Testis (tissue), 5 donors: ENCODE measurements at places on chromosomes 12 and 14. TPM values are rescaled to one million over a fixed set of nuclear protein-coding genes. Genes with fewer than 3 reads are reported as not detected.
A peak's percentile ranks its signal among the peaks of the same experiment; 100 is the strongest.

DNA sequence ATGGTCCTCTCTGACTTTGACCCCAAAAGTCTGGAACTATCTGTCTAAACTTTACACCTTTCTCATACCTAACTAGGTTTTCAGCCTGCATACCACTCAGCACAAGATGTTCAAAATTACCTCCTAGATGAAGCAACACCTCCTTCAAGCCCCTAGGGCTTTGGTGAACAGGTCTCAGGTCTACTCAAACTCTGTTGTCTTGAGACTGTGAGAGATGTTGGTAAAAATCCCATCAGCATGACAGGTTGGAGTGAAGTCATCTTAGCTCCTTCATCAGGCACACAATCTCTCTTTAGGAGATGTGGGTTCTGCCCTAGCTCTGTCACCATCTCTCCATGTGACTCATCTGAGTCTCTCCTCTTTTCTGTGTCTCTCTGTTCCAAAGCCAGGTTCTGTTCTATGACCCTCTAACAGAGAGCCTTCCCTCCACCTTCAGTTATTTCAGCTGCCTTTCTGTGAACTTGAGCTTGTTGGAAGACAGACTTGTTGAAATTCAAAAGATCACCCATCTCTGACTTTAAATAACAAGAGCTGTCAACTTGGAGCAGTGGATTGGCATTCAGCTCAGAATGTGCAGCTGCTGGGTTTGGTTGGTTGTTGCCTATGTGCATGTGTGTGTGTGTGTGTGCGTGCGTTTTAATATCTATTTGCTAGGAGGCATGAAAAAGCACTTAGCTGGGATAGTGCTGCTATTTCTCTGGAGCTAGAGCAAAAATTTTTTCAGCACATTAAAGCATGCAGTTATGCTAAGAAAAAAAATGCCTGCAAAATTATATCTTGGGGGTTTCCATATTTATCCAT is 130.7 kb downstream of the CRACR2A start:
- H3K36me3 ChIP-seq: no peaks in the 10 kb centered on the region
- H3K4me3 ChIP-seq: no peak overlapping the region
- H3K27me3 ChIP-seq: no peaks in the 10 kb centered on the region
- H3K27ac ChIP-seq: no peak overlapping the region

- H3K27me3 ChIP-seq: no peaks in the 10 kb centered on the region
- H3K4me3 ChIP-seq: no peak overlapping the region
- H3K36me3 ChIP-seq: no peaks in the 10 kb centered on the region
Observed at GRCh38 chr14:78829274-78829673, 659.1 kb downstream of the NRXN3 start.

DNA sequence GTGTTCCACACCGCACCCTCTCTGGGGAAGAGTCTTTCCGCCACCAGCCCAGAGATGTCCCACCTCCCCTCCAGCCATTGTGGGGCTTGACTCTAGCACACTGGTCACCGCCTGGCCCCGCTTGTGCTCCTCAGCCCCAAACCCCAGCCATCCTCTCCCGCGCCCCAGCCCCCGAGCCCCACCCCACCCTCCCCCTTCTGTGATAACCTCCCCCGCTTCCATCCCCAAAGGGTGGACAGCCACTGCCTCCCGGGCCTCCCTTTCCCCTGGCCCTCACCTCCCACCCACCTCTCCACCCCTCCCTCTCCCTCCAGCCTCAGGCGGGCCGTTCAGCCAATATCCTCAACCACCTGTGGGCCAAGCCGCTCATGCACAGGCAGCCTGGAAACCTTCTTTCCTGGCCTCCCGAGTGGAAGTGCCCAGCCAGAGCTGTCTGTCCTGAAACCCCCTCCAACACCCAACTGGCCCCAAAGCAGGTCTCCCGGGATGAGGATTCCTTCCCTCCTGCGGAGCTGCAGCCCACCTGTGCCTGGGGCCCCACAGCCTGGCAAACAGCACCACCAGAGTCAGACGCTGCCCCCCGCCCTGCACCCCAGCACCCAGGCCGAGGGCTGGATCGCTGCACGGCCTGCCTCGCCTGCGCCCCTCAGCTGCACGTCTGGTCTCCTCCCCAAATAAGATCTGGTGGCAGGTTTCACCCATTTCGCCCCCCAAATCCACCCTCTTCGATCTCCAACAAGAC is 27.1 kb upstream of the NUDT14 start:
- H3K4me3 ChIP-seq: no peak overlapping the region
- no peaks in the 10 kb centered on the region for H3K27me3 ChIP-seq
- no peak for DNase-seq

GRCh38 chr12:74552201-74552600 is 14.6 kb downstream of the ATXN7L3B start:
- DNase-seq: no peak
- H3K36me3 ChIP-seq: no peaks in the 10 kb centered on the region
- no peak overlapping the region for H3K4me3 ChIP-seq

DNA sequence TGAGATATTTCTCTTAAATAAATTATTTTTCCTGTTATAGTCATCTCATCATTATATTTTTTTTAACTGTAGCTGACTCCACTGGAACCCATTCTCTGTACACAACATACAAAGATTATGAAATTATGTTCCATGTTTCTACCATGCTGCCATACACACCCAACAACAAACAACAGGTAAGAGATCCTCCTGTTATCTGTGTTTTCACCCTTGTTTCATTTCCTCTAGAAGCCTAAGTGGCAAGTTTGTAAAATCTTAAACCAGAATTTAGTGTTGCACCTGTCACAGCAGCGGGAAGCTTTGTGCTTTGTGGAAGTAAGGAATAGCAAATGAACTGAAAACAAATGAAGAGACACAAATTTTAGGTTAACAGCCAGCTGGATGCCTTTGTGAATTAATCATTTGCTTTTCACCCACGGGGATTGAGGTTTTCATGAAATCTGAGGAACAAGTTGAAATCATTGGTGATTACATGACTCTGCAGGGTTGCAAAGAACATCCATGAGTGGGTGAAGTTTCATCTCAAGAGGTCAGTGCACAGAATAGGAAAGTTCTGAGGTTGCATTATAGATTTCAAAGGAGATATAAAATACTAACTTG is 273.9 kb upstream of the RGS6 start:
- H3K4me1 ChIP-seq: no peaks in the 10 kb centered on the region
- no peaks in the 10 kb centered on the region for H3K27me3 ChIP-seq
- no peaks in the 10 kb centered on the region for H3K36me3 ChIP-seq
- H3K27ac ChIP-seq: no peak overlapping the region
- no peak for DNase-seq

DNA sequence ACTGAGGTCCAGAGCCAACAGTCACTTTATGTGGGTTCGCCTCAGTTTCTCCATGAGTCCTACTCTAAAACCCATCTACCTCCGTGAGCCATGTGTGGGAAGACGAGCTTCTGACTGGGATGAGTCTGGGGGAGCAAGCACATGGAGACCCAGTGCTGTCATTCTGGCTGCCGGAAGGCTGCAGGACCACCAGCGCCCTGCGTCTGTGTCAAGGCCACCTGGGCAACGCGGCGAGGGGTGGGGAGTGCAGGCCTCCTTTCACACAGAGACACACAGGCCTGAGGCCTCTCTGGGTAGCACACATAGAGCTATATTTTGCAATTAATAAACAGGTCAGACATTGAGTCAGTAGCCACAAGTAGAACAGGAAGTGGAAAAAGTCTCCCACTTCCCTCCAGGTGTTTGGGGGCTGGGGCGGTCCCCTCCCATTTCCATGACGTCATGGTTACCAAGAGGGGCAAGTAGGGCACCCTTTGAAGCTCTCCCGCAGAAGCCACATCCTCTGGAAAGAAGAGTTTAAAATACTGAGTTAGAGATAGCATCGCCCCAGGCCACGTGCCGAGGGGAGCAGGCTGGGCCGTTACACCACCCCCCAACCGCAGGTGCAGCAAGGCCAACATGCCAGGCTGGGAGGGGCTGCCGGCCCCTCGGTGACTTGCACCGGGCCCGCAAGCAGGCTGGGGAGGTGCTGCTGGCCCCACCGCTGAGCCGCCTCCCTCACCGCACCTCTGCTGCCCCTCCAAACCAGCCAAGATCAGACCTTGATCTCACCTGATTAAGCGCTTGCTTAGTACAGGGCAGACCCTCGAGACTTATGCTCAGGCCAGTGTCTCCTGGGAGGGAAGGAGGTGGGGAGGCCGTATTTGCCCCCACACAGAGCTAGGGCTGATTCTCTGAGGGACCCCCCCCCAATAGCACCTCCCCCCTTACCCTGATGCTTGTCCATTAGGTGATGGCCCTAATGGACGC is 32.7 kb downstream of the DAD1 start:
- peak; percentile 41 for DNase-seq
- H3K36me3 ChIP-seq: no peaks in the 10 kb centered on the region
- H3K4me1 ChIP-seq: no peaks in the 10 kb centered on the region
- H3K27ac ChIP-seq: peak overlapping the region; percentile 57
- peak overlapping the region; percentile 20 for H3K4me3 ChIP-seq
- H3K27me3 ChIP-seq: no peaks in the 10 kb centered on the region

DNA sequence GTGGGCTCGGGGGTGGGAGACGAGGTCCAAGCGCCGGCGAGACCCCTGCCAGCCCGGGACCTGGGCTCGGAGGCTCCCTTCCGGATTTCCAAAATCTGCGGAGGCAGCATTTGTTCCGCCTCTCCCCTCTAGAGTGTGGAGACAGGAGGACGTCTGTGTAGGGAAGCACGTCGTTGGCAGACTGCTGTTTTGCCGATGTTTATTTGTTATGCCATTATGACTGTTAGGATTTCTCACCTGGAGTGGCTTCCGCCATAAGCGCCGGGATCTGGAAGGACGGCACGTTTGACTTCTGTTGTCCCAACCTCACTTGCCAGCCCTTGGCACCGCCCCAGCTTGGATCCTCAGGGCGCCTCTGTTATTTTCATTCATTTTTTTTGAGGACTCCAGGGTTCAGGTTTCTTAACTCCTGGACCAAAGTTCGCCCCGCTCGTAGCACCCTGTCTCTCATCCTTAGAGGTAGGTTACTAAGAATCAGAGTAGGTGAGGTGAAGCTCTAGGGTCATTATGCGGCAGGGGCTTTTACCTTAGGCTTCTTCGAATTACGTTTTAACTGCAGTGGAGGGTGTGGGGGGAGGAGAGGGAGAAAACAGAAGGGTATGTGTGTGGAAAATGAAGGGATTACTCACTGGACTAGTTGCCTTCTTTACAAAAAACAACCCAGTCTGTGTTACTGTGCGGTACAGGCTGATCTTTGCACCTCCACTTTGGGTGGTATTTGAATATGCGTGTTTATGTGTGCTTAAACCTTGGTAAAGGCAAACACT is 547 bp upstream of the PYGL start:
- no peaks in the 10 kb centered on the region for H3K36me3 ChIP-seq
- H3K27me3 ChIP-seq: no peaks in the 10 kb centered on the region
- H3K4me3 ChIP-seq: peak overlapping the region; percentile 80
- peak; percentile 59 for DNase-seq
- H3K27ac ChIP-seq: peak overlapping the region; percentile 90

DNA sequence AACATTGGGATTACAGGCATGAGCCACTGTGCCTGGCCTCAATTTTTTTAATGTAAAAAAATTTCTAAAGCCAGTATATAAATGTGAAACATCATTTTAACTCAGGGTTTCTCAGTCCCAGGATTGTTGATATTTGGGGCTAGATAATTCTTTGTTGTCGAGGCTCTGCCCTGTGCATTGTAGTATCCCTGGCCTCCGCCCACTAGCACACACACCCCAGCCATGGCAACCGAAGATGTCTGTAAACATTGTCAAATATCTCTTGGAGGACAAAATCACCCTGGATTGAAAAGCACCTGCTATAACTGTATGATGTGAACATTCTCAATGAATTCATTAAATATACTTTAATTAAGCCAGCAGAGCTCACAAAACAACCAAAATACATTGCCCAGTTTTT is 8.4 kb upstream of the CIT start:
- no peaks in the 10 kb centered on the region for H3K36me3 ChIP-seq
- no peaks in the 10 kb centered on the region for H3K4me1 ChIP-seq
- no peaks in the 10 kb centered on the region for H3K27me3 ChIP-seq
- no peak overlapping the region for H3K4me3 ChIP-seq

GRCh38 chr14:22095860-22096513 is 422.4 kb upstream of the OR4E1 start:
- no peaks in the 10 kb centered on the region for H3K36me3 ChIP-seq
- H3K4me1 ChIP-seq: peaks cover 4% of the 10 kb centered on the region
- no peak overlapping the region for H3K4me3 ChIP-seq

DNA sequence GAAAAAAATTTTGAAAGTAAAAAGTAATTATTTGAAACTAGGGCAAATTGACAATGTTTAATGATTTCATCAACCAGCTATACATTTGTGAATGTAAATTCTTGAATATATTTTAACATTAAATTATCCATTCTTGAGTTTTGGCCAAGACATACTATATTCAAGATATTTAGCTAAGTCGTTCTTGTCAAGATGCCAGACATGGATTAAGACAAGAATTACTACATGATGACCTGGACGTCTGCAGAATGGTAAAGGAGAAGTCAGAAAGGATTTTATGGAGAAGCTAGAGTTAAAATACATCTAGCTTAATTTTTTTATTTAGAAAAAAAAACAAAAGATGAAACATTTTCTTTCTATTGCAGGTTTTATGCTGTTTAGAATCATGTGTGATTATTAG is 255.8 kb downstream of the TMTC2 start:
- DNase-seq: no peak
- no peaks in the 10 kb centered on the region for H3K36me3 ChIP-seq
- H3K4me3 ChIP-seq: no peak overlapping the region
- H3K27ac ChIP-seq: no peak overlapping the region
- H3K4me1 ChIP-seq: no peaks in the 10 kb centered on the region
- H3K27me3 ChIP-seq: no peaks in the 10 kb centered on the region

- no peak overlapping the region for H3K4me3 ChIP-seq
- H3K27ac ChIP-seq: no peak overlapping the region
- H3K36me3 ChIP-seq: no peaks in the 10 kb centered on the region
- H3K4me1 ChIP-seq: no peaks in the 10 kb centered on the region
- DNase-seq: no peak
- H3K27me3 ChIP-seq: no peaks in the 10 kb centered on the region
Observed at GRCh38 chr12:73421832-73422231, 1115.8 kb upstream of the ATXN7L3B start.

GRCh38 chr12:116703214-116703795 is 34.6 kb downstream of the SPRING1 start:
- no peaks in the 10 kb centered on the region for H3K36me3 ChIP-seq
- peaks cover 6% of the 10 kb centered on the region for H3K4me1 ChIP-seq
- H3K27ac ChIP-seq: no peak overlapping the region
- peak; percentile 83 for DNase-seq
- no peak overlapping the region for H3K4me3 ChIP-seq
- H3K27me3 ChIP-seq: no peaks in the 10 kb centered on the region

GRCh38 chr12:51847643-51848325 is 734 bp downstream of the FIGNL2 start:
- H3K27ac ChIP-seq: no peak overlapping the region
- no peak for DNase-seq
- no peaks in the 10 kb centered on the region for H3K36me3 ChIP-seq

GRCh38 chr14:36663404-36664321 is 2.0 kb downstream of the PAX9 start:
- H3K27me3 ChIP-seq: peaks cover 4% of the 10 kb centered on the region
- H3K4me1 ChIP-seq: peaks cover under 1% of the 10 kb centered on the region
- no peak for DNase-seq
- no peak overlapping the region for H3K4me3 ChIP-seq
- no peak overlapping the region for H3K27ac ChIP-seq

The OR4K17 gene
- not detected for polyA plus RNA-seq

The KMT2D gene
- polyA plus RNA-seq: 67.1 TPM

The ACSM4 gene
- polyA plus RNA-seq: 1.3 TPM

The REP15 gene
- 0.73 TPM for polyA plus RNA-seq
